ENCODE measurements at places on chromosomes 3 and 15. TPM values are rescaled to one million over a fixed set of nuclear protein-coding genes. Genes with fewer than 3 reads are reported as not detected.

GRCh38 chr3:54432975-54433374, 310.6 kb downstream of the CACNA2D3 start:
- no peaks in the 10 kb centered on the region for H3K36me3 ChIP-seq
- H3K4me3 ChIP-seq: no peak overlapping the region
- no peak overlapping the region for H3K27ac ChIP-seq
- H3K4me1 ChIP-seq: no peaks in the 10 kb centered on the region
- no peak for DNase-seq
- peaks cover 2% of the 10 kb centered on the region for H3K27me3 ChIP-seq

DNA sequence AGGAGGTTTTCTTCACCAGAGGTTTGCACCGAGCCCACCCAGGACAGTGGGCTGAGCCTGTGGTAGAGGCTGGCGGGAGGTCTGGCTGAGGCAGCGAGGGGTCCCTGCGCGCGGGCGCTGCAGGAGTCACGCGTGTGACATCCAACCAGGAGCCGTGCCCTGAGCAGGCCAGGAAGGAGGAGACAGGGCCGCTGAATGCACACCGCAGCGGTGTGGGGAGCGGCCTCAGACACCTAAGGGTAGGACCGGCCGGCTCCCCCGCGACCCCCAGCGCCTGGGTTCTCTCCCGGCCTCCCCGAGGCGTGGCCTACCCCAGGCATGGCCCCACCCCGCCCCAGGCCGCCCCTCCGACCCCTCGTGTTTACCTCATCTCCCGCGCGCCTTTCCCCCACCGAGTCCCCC, 412 bp downstream of the SLC41A3 start:
- peak overlapping the region; percentile 63 for H3K27ac ChIP-seq
- peaks cover 5% of the 10 kb centered on the region for H3K4me1 ChIP-seq
- no peak for DNase-seq
- no peak overlapping the region for H3K4me3 ChIP-seq
- no peaks in the 10 kb centered on the region for H3K27me3 ChIP-seq

DNA sequence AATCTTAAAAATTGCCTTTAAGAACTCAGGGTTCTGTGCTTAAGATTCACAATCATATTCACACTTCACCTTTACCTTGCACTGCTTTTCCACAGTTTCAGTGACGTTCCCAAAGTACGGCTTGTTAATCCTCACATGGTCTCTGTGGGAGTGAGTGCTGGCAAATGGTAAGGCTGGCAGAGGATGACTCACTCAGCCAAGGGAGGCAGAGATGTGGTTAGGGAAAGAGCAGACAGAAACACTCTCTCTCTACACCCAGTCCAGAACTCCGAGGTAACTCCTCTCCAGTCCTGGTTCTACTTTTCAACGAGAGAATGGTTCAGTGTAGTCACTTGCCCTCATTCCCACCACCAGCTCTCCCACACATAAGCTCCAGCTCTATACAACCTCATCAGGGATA, 33.1 kb downstream of the RASGRP1 start:
- H3K4me1 ChIP-seq: no peaks in the 10 kb centered on the region
- no peaks in the 10 kb centered on the region for H3K27me3 ChIP-seq
- H3K36me3 ChIP-seq: no peaks in the 10 kb centered on the region
- H3K4me3 ChIP-seq: no peak overlapping the region
- H3K27ac ChIP-seq: no peak overlapping the region

ZMYND10 gene
- polyA plus RNA-seq: 0.31 TPM

NOX5 gene
- 0.08 TPM for polyA plus RNA-seq

- no peaks in the 10 kb centered on the region for H3K27me3 ChIP-seq
- H3K27ac ChIP-seq: no peak overlapping the region
- H3K4me1 ChIP-seq: peaks cover 36% of the 10 kb centered on the region
- no peaks in the 10 kb centered on the region for H3K36me3 ChIP-seq
Measured at GRCh38 chr3:16441371-16441875, 72.1 kb downstream of the RFTN1 start.

DNA sequence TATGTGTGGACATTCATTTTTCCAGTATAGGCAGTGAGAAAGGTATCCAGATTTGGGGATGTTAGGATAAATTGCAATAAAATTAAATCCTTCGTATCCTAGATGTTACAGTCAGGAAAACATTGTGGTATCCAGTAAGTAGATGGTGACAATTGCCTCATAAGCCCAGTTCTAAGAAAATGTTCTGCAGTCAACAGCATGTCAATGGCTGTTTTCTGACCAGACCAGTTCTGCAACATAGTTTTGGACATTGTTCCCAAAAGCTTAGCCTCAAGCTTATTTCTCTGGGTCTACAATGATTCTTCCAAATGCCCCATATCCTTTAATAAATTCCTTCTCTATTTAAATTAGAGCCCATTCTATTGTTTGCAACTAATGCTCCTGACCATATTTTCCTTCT, 480.7 kb downstream of the FHIT start:
- no peaks in the 10 kb centered on the region for H3K4me1 ChIP-seq
- no peak for DNase-seq
- no peaks in the 10 kb centered on the region for H3K27me3 ChIP-seq
- H3K36me3 ChIP-seq: no peaks in the 10 kb centered on the region
- no peak overlapping the region for H3K4me3 ChIP-seq
- no peak overlapping the region for H3K27ac ChIP-seq

DNA sequence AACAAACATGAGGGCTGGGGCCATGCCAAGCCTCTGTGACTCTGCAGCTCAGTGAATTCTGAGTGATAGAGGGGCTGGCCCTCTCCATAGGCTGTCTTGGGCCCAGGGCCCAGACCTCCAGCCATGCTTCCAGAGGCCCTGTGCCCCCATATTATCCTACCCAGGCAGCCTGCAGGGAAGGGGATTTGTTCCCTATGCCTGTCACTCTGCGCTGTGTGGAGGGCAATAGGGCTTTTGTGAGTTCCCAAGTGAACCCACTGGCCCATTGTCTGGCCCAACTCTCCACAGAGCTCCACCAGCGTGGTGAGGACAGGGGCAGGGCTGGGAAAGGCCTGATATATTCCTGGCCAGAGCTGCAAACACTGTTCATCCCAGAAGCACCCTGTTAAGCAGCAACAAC, 113.2 kb downstream of the EPHB1 start:
- H3K4me1 ChIP-seq: no peaks in the 10 kb centered on the region
- H3K36me3 ChIP-seq: no peaks in the 10 kb centered on the region
- H3K27ac ChIP-seq: no peak overlapping the region
- no peaks in the 10 kb centered on the region for H3K27me3 ChIP-seq
- H3K4me3 ChIP-seq: no peak overlapping the region

- DNase-seq: no peak
- no peaks in the 10 kb centered on the region for H3K4me1 ChIP-seq
Measured at GRCh38 chr3:52593103-52593502, 56.7 kb downstream of the UQCC5 start.

DNA sequence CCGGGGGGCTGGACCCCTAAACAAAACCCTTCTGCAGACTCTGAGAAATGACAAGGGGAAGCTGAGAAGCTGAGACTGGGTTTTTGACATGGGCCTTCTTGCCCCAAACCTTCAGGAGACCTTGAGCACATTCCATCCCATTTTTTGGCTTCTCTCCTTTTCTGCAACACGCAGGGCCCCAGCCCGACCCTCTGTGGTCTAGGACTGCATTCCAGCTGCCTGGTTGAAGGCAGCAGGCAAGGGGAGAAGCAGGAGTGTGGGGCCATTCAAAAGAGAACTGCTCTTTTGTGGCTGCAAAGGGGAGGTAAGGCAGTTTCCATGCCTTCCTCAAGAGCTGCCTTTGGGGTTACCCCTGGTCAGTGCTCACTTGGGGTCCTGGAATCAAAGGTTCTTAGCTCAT, 263.0 kb downstream of the TLE3 start:
- H3K27me3 ChIP-seq: peaks cover 2% of the 10 kb centered on the region
- H3K27ac ChIP-seq: no peak overlapping the region
- DNase-seq: no peak
- no peak overlapping the region for H3K4me3 ChIP-seq
- H3K36me3 ChIP-seq: no peaks in the 10 kb centered on the region

PATL2 gene
- polyA plus RNA-seq: 0.32 TPM

- H3K4me3 ChIP-seq: no peak overlapping the region
- H3K36me3 ChIP-seq: no peaks in the 10 kb centered on the region
- H3K4me1 ChIP-seq: no peaks in the 10 kb centered on the region
- no peaks in the 10 kb centered on the region for H3K27me3 ChIP-seq
- no peak for DNase-seq
Measured at GRCh38 chr3:175913286-175913685, 1054.2 kb downstream of the NAALADL2 start.

PRTG gene
- polyA plus RNA-seq: 0.05 TPM

DNA sequence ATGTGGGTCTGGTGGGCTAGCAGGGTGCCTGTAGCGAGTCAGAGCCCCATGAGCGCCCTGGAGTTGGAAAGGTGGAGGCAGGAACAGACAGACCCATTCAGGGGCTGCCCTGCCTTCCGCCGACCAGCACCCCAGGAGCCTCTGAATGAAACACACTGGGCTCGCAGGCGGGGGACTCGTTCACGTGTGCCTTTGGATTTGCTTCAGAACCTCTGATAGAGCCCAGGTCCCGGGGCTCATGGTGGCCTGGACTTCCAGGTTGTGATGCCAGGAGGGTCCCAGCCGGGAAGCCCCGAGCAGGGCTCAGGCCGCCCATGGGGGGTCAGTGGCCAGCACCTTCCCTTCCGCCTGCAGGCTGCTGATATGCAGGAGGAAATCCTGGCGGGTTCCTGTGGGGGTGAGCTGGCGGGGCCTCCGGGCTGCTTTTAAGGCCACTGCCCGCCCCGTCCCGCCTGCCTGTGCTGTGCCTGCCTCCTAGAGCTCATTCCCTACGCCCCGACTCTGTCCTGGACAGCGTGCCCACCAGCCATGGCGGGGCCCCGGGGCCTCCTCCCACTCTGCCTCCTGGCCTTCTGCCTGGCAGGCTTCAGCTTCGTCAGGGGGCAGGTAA, at the start of gene STAB1:
TSS of gene STAB1 (plus strand) at position 453 of the 610 bp plus-strand sequence. CDS start at position 529, 76 bp downstream.
- no peaks in the 10 kb centered on the region for H3K4me1 ChIP-seq
- peak within 1 kb of the TSS; percentile 5 for H3K4me3 ChIP-seq
- DNase-seq: peak; percentile 43
- H3K27me3 ChIP-seq: no peaks in the 10 kb centered on the region
- H3K27ac ChIP-seq: peak within 1 kb of the TSS; percentile 38
- H3K36me3 ChIP-seq: peaks cover 27% of the 10 kb centered on the region

- H3K27ac ChIP-seq: no peak within 1 kb of the TSS
- no peaks in the 10 kb centered on the region for H3K4me1 ChIP-seq
- H3K4me3 ChIP-seq: peak within 1 kb of the TSS; percentile 53
- peaks cover 3% of the 10 kb centered on the region for H3K27me3 ChIP-seq
Measured at GRCh38 chr15:38564557-38565286, at the start of gene RASGRP1. RASGRP1 (minus strand) TSS chr15:38564814; CDS start chr15:38564628, 186 bp downstream.

DNA sequence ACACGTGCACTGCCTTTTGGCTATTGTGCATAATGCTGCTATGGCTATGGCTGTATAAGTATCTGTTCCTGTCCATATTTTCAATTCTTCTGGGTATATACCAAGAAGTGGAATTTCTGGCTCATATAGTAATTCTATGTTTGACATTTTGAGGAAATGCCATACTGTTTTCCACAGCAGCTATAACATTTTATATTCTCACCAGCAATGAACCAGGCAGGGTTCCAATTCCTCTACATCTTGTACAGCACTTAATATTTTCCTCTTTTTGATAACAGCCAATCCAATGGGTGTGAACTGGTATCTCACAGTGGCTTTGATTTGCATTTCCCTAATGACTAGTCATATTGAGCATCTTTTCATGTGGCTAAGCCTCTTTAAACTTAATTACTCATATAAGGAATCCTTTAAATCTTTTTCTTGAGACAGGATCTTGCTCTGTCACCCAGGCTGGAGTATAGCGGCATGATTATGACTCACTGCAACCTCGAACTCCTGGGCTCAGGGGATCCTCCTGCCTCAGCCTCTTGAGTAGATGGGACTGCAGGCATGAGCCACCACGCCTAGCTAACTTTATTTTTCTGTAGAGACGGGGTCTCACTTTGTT, 38.1 kb upstream of the IGDCC4 start:
- H3K4me1 ChIP-seq: no peaks in the 10 kb centered on the region
- H3K36me3 ChIP-seq: no peaks in the 10 kb centered on the region
- H3K27ac ChIP-seq: no peak overlapping the region
- no peaks in the 10 kb centered on the region for H3K27me3 ChIP-seq

GRCh38 chr3:197007953-197008352, 21.7 kb downstream of the MELTF start:
- no peaks in the 10 kb centered on the region for H3K27me3 ChIP-seq
- DNase-seq: no peak
- H3K36me3 ChIP-seq: no peaks in the 10 kb centered on the region
- H3K4me3 ChIP-seq: no peak overlapping the region
- H3K27ac ChIP-seq: no peak overlapping the region

- DNase-seq: no peak
- no peak overlapping the region for H3K27ac ChIP-seq
- no peaks in the 10 kb centered on the region for H3K27me3 ChIP-seq
- peaks cover 49% of the 10 kb centered on the region for H3K36me3 ChIP-seq
- no peak overlapping the region for H3K4me3 ChIP-seq
Measured at GRCh38 chr3:36891701-36892160, 53.1 kb downstream of the TRANK1 start.

GRCh38 chr3:77562089-77562488, 522.2 kb downstream of the ROBO2 start:
- H3K27me3 ChIP-seq: no peaks in the 10 kb centered on the region
- H3K27ac ChIP-seq: no peak overlapping the region
- DNase-seq: no peak
- no peak overlapping the region for H3K4me3 ChIP-seq
- no peaks in the 10 kb centered on the region for H3K4me1 ChIP-seq
- no peaks in the 10 kb centered on the region for H3K36me3 ChIP-seq

- no peak overlapping the region for H3K4me3 ChIP-seq
- no peaks in the 10 kb centered on the region for H3K27me3 ChIP-seq
- no peaks in the 10 kb centered on the region for H3K36me3 ChIP-seq
- no peaks in the 10 kb centered on the region for H3K4me1 ChIP-seq
Measured at GRCh38 chr15:72312605-72313447, 7.1 kb downstream of the CELF6 start.

All from liver (tissue), 10 donors.